Forelimb muscle (tissue), 1 donor: ENCODE measurements at places on chromosomes 7 and 10. TPM values are rescaled to one million over a fixed set of nuclear protein-coding genes. Genes with fewer than 3 reads are reported as not detected.

GRCh38 chr7:135313971-135314370 lies 80.3 kb downstream of the STRA8 start:
- no peak for DNase-seq

Gene WASL
- polyA plus RNA-seq: 29.9 TPM

- no peak for DNase-seq
Measured at GRCh38 chr10:78980354-78980753, 88.4 kb upstream of the ZMIZ1 start.

- no peak for DNase-seq
Measured at GRCh38 chr10:79088176-79088575, 19.4 kb downstream of the ZMIZ1 start.

Gene ABI1
- 43.9 TPM for polyA plus RNA-seq

Gene POU6F2
- not detected for polyA plus RNA-seq

Gene GPR26
- not detected for polyA plus RNA-seq

Gene PTN
- polyA plus RNA-seq: 44.9 TPM

DNA sequence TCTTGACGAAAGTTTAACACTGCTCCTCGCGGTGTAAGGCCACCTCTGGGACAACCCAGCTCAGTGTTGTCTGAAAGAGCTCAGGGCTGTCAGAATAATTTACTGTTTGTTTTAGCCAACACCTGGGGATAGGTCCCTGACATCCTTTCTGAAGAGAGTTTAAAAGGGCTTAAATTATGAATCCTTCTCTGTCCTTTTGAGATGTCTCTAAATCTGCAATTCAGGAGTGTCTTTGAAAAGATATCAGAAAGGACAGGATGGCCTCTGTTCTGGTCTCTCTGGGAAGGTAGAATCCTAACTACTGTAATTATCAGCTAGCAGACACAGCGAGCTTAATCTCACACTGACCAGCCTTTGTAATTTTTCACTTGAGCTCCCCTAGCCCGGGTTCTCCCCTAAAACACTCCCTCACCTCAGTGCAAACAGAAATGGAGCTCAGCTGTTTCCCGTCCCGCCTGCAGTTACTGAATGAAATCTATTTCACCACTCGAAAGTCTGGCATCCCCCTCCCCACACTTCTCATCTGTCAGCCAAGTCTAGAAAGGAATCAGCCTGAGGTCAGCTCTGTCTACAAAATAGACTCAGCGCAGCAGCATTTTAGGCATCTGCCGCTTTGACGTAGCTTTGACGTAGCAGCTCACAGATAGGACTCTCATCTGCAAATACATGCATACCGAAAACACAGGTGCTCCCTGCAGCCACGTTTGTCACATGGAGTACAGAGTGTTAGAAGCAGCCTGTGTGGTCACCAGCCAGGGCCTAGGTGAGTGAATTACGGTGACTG lies 4.8 kb downstream of the DYNC2I1 start:
- no peak for DNase-seq

DNA sequence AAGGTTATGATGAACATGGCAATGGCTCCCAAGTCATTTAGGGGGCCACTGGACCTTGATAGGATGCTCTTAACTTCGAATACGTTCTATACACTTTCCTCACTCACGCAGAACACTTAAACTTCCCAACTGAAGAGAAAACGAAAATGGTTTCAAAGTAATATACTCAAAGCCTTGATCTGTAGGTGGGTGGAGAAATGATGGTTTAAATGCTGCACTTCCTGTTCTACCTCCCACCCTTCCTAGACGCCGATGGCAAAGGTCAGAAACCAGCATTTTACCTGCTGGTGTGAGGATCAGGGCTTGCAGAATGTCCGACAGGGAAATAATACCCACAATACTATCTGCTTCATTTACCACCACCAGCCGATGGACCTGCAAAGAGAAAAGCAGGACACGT lies 40.5 kb upstream of the RHEB start:
- DNase-seq: no peak

DNA sequence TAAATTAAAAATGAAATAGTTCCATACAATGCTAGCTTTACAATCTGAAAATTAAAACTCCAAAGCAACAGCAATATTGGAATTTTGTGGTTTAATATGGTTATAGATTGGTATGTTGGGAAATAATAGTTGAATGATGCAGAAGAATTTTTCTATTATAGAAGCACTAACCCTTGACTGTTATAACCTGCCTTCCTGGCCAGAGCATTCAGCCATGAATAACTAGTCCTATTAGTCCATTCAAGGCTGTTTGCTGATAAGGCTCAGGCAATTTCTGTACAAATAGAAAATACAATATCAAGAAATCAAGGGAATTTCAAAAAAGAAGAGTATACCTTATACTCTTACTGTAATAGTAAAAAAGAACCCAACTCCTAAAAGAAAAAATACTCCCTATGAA lies 101.6 kb upstream of the SP4 start:
- no peak for DNase-seq

Gene HOXA3
- polyA plus RNA-seq: 14.3 TPM

GRCh38 chr10:43843321-43844101 lies 194.8 kb upstream of the ZNF32 start:
- DNase-seq: no peak

Gene KNDC1
- polyA plus RNA-seq: 6.6 TPM

DNA sequence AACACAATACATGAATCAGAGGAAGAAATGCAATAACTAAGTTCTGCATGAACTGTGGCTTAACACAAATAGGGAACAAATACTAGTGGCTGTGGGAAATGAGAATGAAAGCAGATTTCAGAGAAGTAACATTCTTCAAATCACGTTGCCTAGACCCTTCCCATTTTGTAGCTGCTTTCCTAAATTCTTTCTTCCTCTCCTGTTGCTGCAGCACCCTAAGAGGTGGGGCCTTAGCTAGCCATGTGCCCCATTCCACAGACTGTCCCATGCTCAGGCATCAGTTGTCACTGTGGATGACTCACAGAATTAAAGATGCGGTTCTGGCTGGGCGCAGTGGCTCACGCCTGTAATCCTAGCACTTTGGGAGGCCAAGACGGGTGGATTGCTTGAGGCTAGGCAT lies 704.7 kb upstream of the C7orf33 start:
- DNase-seq: no peak

GRCh38 chr7:92790992-92791391 lies 45.4 kb downstream of the CDK6 start:
- no peak for DNase-seq

Gene UPK3BL2
- 13.4 TPM for polyA plus RNA-seq

Gene LEP
- not detected for polyA plus RNA-seq

DNA sequence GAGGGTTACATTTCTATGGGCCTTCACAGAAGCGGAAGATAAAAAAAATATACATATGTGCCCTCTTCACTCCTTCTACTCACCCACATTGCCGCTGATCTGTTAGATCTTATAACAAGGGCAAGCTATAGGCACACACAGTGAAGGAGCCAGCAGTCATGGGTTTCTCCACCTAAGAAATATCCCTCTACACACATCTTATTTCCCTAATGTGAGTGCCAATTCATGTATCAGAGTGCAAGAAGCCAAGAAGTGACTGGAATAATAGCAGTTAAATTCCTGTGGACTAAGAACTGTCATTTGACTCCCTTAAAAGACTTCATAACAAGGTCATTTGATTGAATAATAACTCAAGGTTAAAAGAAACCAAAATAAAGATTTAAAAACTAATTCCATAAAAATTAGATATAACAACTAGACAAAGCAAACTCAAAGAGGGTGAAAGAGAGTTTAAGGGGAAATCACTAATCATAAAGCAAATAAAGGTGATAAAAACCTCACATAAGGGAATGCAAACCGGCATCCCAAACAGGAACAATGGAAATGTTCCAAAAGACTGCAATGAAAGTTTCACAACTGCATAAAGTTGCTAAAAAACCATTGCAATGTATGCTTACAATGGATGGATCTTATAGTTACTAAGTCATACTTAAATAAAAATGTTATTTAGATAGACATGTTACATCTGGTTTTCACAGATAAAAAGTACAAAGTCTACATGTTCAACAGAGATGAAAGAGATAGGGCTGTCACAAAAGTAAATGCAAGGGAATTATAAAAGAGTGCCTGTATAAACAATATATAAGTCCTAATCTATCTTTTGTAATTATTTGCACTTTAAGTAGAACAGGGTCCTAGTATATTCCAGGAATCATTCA lies 42.8 kb downstream of the ARHGAP21 start:
- no peak for DNase-seq

Gene HOXA10
- polyA plus RNA-seq: 23.8 TPM

Gene SLC26A5
- polyA plus RNA-seq: 0.13 TPM

GRCh38 chr10:48856855-48857254 lies 82.8 kb downstream of the LRRC18 start:
- no peak for DNase-seq

Gene NOS3
- polyA plus RNA-seq: 5.5 TPM

DNA sequence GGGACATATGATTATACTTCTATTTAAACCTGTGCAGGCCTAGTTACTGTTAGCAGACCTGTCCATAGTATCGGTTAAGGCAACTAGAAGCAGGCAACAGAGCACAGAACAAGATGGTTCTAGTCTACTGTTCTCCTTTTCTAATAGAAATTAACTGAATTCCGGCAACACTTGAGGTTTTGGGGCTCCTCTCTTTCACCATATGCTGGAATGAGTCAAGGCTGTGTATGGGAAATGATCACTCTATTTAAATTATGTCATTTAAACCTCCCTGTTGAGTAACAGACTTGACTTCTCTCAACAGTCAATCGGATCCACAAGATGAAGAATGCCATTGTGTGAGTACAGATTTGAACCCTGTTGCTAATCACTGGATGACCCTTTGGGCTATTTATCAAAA lies 6.2 kb upstream of the OTUD1 start:
- DNase-seq: no peak

DNA sequence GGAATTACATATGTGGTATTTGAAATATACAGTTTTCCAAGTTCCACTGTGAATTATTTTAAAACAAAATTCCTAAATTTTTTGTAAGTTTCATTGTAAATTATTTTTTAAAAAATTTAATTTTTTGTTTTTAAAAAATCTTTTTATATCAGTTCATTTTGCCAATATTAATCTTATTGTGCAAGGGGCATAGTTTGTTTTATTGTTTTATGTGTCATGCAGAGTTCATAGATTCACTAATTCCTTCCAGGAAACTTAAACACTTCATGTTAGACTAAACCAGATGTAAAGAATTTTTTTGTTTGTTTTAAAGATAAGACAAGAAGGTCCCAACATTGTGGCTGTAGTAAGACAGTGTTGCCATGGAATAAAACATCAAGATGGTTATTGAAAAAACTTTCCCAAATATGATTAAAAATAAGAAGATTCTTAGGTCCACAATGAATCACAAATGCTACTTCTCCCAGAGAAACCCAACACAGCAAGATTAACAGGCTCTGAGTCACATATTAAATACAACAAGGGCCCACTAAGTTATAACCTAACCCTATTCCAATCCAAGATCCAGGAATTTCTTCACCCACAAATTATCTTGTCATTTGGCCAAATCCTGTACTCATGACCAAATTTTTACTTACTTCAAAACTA lies 464.7 kb upstream of the IGFBP3 start:
- DNase-seq: no peak

Gene CPA4
- polyA plus RNA-seq: 2.2 TPM

Gene RAMP3
- polyA plus RNA-seq: 3.4 TPM

- no peak for DNase-seq
Measured at GRCh38 chr7:91892099-91892705, 11.7 kb upstream of the MTERF1 start.

DNA sequence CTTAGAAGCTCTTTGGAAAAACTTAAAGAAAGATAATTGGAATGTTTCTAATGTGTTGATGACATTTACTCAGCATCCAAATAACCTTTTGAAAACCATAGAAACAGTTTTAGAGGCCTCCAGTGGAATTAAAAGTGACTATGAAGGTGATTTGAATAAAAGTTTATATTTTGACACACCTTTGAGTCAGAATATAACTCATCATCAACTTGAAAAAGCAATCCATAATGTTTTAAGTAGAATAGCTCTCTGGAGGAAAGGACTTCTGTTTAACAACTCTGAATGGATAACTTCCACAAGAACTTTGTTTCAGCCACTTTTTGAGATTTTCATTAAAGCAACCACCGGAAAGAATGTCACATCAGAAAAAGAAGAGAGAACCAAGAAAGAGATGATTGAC lies 108.2 kb downstream of the ABCA13 start:
- DNase-seq: no peak

- no peak for DNase-seq
Measured at GRCh38 chr10:122310311-122311050, 39.4 kb downstream of the BTBD16 start.

Gene EPHA1
- 6.0 TPM for polyA plus RNA-seq
